Right ventricle myocardium inferior (tissue), 1 donor: ENCODE measurements at places on chromosomes 7 and 10. TPM values are rescaled to one million over a fixed set of nuclear protein-coding genes. Genes with fewer than 3 reads are reported as not detected.

FAM180A gene
- 6.1 TPM for total RNA-seq

FGF8 gene
- not detected for total RNA-seq

FZD1 gene
- 10.3 TPM for total RNA-seq

UPK3BL1 gene
- 8.4 TPM for total RNA-seq

HYAL4 gene
- not detected for total RNA-seq

PIP gene
- total RNA-seq = not detected

BTAF1 gene
- 10.4 TPM for total RNA-seq

MEOX2 gene
- 9.0 TPM for total RNA-seq

CFAP46 gene
- 0.57 TPM for total RNA-seq

STRIP2 gene
- 22.0 TPM for total RNA-seq

LRRN3 gene
- 12.4 TPM for total RNA-seq

PGAM2 gene
- total RNA-seq = 1,123 TPM

CRHR2 gene
- total RNA-seq = 0.35 TPM

BICC1 gene
- total RNA-seq = 8.2 TPM

CNTNAP2 gene
- 0.65 TPM for total RNA-seq

CALN1 gene
- total RNA-seq = not detected

CFAP58 gene
- total RNA-seq = 1.1 TPM

EPO gene
- not detected for total RNA-seq

GIMAP6 gene
- 33.5 TPM for total RNA-seq

TRIM50 gene
- 0.32 TPM for total RNA-seq

ICA1 gene
- total RNA-seq = 44.3 TPM

SH2D4B gene
- total RNA-seq = not detected

APBB1IP gene
- total RNA-seq = 4.8 TPM

AZGP1 gene
- total RNA-seq = 94.1 TPM

PDLIM1 gene
- 273 TPM for total RNA-seq

ZNF786 gene
- 2.9 TPM for total RNA-seq

PDK4 gene
- total RNA-seq = 431 TPM

SLC39A12 gene
- total RNA-seq = not detected

CLEC5A gene
- total RNA-seq = 0.41 TPM

LIPM gene
- total RNA-seq = not detected

ASB10 gene
- total RNA-seq = 41.4 TPM

ADRA2A gene
- 1.0 TPM for total RNA-seq

HSPA12A gene
- total RNA-seq = 20.8 TPM

PRKAG2 gene
- total RNA-seq = 122 TPM

SEMA3A gene
- 1.7 TPM for total RNA-seq

LDB3 gene
- 1,478 TPM for total RNA-seq

HOXA9 gene
- not detected for total RNA-seq

LRRC18 gene
- not detected for total RNA-seq

CYP26C1 gene
- total RNA-seq = 0.05 TPM

TFPI2 gene
- total RNA-seq = 2.4 TPM

TRUB1 gene
- total RNA-seq = 13.9 TPM

TLX1 gene
- total RNA-seq = not detected

ITGA8 gene
- total RNA-seq = 1.7 TPM

PLAC9 gene
- 45.2 TPM for total RNA-seq

COL28A1 gene
- 5.6 TPM for total RNA-seq

ZCCHC24 gene
- 60.1 TPM for total RNA-seq

LRRC17 gene
- total RNA-seq = 2.1 TPM

ABI1 gene
- total RNA-seq = 28.0 TPM

RELN gene
- total RNA-seq = 0.62 TPM

SPDYE5 gene
- total RNA-seq = not detected
